ENCODE measurements at places on chromosomes 4 and X. TPM values are rescaled to one million over a fixed set of nuclear protein-coding genes. Genes with fewer than 3 reads are reported as not detected.

TCP11X2 gene
- not detected for total RNA-seq

GNRHR gene
- total RNA-seq = not detected

VCX2 gene
- total RNA-seq = not detected

PF4V1 gene
- not detected for total RNA-seq

NKAP gene
- total RNA-seq = 8.0 TPM

MAGEB2 gene
- not detected for total RNA-seq

DUX4 gene
- 0.29 TPM for total RNA-seq

- no peak for DNase-seq
Observed at GRCh38 chr4:56979421-56980072, 851 bp downstream of the POLR2B start.

GRCh38 chr4:158208963-158209640, 1.2 kb upstream of the TMEM144 start:
- DNase-seq = no peak

- peak; percentile 55 for DNase-seq
Observed at GRCh38 chr4:37685823-37686372, 278 bp downstream of the RELL1 start.

DNA sequence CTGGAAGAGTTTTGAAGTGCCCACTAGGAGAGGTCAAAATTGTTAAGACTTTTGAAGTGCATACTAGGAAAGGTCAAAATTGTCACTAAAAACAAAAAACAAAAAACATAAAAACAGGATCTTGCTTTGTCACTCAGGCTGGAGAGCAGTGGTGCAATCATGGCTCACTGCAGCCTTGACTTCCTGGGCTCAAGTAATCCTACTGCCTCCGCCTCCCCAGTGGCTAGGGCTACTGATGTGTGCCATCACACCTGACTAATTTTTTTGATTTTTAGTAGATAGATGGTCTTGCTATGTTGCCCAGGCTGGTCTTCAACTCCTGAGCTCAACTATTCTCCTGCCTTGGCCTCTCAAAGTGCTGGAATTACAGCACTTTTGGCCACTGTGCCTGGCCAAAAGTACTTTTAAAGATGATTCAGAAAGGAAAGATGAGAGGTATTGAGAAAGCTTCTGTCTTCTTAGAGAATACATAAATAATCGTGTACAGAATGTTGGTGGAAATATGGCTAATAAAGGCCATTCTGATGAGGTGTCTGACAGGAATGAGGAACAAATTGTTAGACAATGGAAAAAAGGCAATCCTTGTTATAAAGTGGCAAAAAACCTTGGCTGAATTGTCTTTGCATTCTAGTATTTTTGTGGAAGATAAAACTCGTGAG, 43.3 kb upstream of the STX18 start:
- DNase-seq = no peak

- DNase-seq = no peak
Observed at GRCh38 chr4:25141592-25141991, 18.7 kb downstream of the SEPSECS start.

DNA sequence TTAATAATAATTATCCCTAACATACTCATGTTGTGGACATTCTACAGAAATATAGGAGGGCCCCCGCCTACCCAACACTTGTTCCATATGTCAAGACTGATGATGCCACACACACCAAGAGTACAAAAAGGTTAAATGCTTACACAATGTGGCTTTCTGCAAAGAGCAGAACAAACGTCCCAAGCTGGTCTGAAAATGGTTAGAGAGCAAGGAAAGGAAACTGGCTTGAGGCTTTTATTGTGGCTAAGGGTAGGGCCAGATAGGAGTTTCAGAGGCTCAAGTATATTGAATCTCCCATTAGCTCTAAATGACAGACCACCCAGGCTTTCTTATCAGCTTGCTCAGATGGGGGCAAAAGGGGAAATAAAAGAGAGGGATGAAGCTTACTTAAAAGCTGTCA, 134.1 kb upstream of the C1QTNF7 start:
- no peak for DNase-seq

- DNase-seq = no peak
Observed at GRCh38 chrX:33128048-33128805, 83.1 kb downstream of the DMD start.

GRCh38 chr4:47471591-47471990, 8.1 kb upstream of the COMMD8 start:
- no peak for DNase-seq

DNA sequence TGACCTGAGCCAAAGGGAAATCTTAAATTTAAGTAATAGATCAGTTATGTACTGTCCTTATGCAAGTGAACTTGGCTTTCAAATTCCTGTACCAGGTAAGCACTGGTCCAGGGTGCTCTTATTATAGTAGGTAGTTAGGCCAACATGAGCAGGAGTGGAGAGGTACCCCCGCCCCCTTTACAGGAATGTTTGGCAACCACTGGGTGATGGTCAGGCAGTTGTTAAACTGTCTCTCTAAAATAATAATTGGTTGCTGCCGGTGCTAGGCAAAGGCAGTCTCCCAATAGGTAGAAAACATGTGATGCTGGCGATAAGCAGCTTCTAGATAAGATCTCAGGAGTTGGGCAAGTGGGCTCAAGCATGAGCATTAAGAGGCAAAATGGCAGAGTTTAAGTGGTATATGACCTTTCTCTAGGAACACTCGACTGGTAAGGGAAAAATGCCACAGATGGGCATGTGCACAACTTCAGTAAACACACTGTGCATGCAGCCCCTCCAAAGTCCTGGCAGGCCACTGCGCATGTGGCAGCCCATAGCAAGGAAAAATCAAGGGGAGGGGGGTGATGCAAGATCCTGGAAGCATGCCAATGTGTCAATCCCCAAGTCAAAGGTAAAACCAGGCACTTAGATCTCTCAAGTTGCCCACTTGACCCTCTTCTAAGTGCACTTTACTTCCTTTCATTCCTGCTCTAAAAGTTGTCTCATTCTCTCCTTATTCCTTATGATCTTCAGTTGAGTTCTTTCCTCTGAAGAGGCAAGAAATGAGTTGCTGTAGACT, 1239.7 kb downstream of the C4orf33 start:
- DNase-seq = no peak

DNA sequence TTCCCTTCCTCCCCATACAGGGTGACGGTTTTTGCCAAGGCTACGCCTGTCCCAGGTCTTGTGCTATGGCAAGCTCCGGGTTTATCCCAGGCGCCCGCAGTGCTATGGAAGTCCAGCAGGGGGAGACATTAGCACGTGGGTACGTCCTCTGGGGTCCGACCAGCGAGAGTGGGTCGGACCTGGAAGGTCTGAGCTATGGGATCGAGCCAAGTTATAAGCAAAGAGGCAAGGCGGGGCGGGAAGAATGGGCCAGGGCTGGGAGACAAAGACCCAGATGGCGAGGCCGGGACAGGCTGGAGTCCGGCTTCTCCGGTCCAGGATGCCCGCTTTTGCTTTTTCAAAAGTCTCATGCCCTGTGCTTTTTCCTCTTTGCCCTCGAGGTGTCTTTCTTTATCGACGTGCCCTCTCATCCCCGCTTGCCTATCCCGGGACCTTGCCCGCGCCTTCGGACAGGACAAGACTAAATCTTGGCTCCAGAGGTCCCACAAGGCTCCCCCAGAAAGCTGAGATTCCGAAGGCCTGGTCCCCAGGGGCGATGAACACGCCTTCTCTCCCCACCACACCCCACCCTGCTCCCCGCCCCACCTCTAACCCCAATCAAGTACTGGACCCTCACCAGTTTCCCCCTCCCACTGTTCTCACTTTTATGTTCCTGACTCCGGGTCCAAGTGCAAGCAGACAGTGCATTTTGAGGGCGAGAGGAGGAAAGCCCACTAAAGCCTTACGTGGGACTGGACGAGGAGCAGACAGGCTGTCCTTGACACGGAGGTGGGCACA, 785 bp upstream of the EFNB1 start:
- DNase-seq = peak; percentile 88

GRCh38 chr4:8133897-8134563, 24.6 kb downstream of the ABLIM2 start:
- DNase-seq = no peak

DNA sequence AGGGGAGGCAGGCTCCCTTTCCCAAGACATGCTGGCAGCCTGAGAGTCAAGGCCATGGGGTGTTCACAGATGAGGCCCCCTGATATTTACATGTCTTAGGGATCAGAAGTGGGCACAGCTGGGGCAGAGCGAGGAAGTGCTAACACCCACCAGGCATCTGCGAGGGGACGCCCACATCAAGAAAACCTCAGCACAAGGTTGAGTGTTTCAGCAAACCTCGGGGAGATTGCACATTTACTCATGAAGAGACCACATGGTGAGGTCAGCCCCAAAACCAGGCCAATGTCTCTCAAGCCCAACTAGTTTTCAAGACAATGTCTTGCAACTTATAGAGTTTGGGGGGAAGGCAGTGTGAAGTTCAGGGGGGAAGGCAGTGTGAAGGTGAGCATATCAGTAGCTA, 55.2 kb downstream of the CLNK start:
- DNase-seq = no peak

DNA sequence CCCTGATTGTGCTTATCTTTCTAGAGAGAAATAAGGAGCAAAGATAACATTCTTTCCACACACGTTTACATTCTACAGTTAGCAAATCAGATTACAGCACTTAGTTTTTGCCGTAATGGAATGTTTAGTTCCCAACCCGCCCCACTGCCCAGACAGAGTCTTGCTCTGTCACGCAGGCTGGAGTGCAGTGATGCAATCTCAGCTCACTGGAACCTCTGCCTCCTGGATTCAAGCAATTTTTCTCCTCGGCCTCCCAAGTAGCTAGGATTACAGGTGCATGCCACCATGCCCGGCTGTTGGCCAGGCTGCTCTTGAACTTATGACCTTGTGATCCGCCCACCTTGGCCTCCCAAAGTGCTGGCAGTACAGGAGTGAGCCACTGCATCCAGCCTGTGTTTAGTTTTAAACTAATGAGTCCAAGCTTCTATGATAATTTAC, 8.4 kb upstream of the PRPS1 start:
- no peak for DNase-seq

- peak; percentile 71 for DNase-seq
Observed at GRCh38 chrX:150508451-150509367, 59.7 kb upstream of the MTM1 start.

All from ureter (tissue), 1 donor.